ENCODE measurements at places on chromosomes 6 and 20. TPM values are rescaled to one million over a fixed set of nuclear protein-coding genes. Genes with fewer than 3 reads are reported as not detected.

Gene NMBR
- total RNA-seq, result not detected

Gene ADGB
- total RNA-seq, result not detected

Gene NR2E1
- 0.08 TPM for total RNA-seq

Gene WFDC12
- not detected for total RNA-seq

Gene MDC1
- total RNA-seq, result 23.1 TPM

Gene FAM209A
- total RNA-seq, result not detected

Gene CD24
- 0.78 TPM for total RNA-seq

Gene EPB41L2
- total RNA-seq, result 54.1 TPM

Gene SMPDL3A
- 2.6 TPM for total RNA-seq

Gene CENPW
- 0.83 TPM for total RNA-seq

Gene OR2H2
- not detected for total RNA-seq

Gene ID4
- total RNA-seq, result 6.8 TPM

Gene GSTA2
- total RNA-seq, result not detected

Gene EMILIN3
- total RNA-seq, result 0.51 TPM

Gene COL9A3
- 0.94 TPM for total RNA-seq

Gene MUC22
- not detected for total RNA-seq

Gene PPP1R3G
- total RNA-seq, result 7.7 TPM

Gene SYCP2
- 0.94 TPM for total RNA-seq

Gene ZNF391
- 0.62 TPM for total RNA-seq

Gene RFX6
- total RNA-seq, result not detected

Gene MYCT1
- total RNA-seq, result 9.6 TPM

Measured in cardiac septum (tissue), 1 donor.